NCI-H1436 treated with DMSO at 0.1 percent for 48 hours (cell line): ENCODE measurements at places on chromosomes 16 and 17.
A peak's percentile ranks its signal among the peaks of the same experiment; 100 is the strongest.

DNA sequence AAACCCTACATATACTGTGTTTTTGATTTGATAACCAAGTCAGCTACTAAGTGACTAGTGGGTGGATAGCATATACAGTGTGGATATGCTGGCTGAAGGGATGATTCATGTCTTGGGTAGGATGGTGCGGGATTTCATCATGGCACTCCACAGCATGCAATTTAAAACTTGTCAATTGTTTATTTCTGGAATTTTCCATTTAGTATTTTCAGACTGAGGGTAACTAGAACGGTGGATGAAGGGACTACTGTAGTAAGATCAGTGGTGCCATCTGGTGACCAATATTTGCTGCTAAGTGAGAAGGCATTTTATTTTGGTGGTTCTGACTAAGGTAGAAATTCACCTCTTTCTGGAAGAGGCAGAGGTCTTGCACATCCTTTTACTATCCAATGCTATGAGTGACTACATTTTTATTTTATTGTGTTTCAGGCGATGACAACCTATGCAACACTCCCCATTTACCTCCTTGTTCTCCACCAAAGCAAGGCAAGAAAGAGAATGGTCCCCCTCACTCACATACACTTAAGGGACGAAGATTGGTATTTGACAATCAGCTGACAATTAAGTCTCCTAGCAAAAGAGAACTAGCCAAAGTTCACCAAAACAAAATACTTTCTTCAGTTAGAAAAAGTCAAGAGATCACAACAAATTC lies 3.1 kb downstream of the CDC6 start:
- peak; percentile 21 for DNase-seq

- no peak for DNase-seq
Observed at GRCh38 chr17:70355185-70355584, 185.9 kb downstream of the KCNJ2 start.

- DNase-seq = no peak
Observed at GRCh38 chr17:40092581-40092980, 7.8 kb downstream of the NR1D1 start.

GRCh38 chr17:70668276-70668937 lies 499.1 kb downstream of the KCNJ2 start:
- DNase-seq = no peak

GRCh38 chr17:61834610-61835009 lies 28.7 kb downstream of the BRIP1 start:
- no peak for DNase-seq

DNA sequence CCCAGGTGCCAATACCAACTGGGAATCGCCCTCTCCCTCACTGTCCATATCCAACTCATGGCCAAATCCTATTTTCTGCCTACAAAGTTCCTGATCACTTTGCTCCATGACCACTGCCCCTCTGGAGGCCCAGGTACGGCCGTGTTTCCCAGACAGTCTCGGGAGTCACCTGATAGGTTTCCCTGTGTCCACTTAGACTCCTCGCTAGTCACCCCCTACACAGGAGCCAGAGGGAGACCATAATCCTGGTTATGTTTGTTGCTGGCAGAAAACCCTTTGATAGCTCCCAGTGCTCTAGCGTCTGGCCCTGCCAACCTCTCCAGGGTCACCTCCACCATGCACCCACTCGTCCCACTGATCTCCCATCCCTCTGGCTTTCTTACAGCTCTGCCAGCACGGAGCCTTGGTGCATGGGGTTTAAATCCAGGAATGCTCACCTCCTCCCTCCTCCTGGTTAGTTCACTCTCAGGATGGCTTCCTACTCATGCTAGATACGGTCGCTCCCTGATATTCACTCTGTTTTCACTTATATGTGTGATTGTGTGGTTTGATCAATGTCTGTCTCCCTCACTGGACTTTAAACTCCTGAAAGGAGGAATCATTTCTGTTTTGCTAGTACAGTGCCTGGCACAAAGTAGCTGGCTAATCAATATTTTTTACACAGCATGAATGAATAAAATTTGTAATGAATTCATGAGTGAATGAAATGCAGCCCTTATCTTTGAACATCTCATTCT lies 7.5 kb upstream of the CALB2 start:
- DNase-seq = no peak

DNA sequence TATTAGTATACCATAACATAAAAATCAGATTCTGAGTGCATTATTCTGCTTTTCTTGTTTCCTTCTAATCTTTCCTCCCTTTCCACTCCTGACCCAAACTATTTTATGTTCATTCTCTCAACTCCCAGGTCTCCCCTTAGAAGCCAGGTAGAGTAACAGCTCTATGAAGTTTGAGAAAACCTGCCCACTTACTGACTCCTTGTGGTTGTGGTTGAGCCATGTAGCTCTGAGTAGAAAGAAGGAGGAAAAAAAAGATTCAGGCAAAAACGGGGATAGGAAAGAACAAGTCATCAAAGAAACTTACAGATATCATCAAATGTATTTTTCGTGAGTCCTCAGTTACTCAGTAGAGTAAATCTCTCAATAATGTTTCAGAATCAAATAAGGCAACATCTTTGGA lies 216.7 kb downstream of the PMP22 start:
- DNase-seq = no peak

- DNase-seq = no peak
Observed at GRCh38 chr16:14672403-14672971, 21.6 kb downstream of the PLA2G10 start.

DNA sequence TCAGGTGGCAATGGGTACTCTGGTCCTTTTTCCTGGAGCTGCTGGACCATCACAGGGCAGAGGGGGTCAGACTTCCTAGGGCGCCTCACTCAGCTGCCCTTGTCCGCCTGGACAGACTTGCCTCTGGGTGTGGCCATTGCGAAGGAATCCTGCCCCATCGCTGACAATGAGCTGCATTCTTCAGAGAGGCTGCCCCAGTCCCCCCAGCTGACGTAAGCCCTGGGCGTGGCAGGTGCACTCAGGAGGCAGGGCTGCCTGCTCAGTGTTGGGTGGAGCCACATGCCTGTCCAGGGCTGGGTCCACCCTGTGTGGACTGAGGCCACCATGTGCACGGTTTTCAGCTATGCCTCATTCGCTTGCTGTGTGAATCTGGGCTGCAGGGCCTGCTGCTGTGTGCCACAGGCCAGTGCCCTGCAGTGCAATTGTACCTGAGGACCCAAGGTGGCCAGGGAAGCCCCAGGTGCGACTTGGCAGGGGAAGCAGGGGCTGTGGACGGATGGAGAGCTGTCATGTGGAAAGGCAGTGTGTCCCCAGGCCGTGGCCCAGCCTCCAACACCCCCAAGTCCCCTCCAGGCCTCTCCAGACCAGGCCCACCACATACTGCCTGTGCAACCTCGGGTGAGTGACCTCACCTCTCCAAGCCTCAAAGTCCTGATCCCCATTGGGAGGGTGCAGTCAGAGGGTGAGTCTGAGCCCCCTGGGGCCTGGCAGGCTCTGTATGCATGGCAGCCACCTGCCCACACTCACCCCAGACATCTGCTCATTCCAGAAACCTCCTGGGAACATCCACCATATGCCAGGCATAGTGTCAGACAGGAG lies 14.0 kb upstream of the MPRIP start:
- DNase-seq = no peak

DNA sequence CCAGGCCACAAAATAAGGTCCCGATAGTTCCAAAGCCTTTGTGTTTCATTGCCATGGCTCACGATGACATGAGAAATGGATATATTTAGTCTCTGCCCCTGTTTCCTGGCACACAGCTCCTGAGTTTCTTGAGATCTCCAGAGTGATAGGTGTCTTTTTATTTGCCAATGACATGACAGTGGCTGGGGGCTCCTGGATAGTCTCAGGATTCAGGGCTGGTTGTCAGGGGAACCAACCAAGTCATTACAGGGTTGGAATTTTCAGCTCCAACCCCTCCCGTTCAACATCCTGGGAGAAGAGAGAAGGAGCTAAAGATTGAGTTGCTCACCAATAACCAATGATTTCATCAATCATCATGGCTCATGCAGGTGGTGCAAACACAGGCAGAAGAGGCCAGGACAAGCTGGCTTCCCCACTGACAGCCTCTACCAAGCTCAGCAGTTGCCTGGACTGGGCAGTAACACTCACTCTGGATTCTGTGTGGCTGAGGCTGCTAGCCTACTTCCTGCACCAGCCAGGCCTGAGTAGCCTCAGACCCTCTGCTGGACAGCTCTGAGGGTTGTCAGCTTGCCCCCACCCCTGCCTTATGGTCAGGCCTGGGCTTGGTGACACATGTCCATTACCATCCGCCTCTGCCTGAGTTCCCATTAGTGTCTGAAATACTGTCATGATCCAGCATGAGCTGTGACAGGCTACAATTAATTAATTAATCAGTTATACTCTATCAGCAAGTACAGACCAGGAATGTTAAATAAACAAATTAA lies 534.4 kb upstream of the CDH5 start:
- no peak for DNase-seq

- DNase-seq = no peak
Observed at GRCh38 chr17:3968886-3969524, 4.8 kb upstream of the ATP2A3 start.

GRCh38 chr16:57315416-57315815 lies 30.9 kb upstream of the PLLP start:
- no peak for DNase-seq

DNA sequence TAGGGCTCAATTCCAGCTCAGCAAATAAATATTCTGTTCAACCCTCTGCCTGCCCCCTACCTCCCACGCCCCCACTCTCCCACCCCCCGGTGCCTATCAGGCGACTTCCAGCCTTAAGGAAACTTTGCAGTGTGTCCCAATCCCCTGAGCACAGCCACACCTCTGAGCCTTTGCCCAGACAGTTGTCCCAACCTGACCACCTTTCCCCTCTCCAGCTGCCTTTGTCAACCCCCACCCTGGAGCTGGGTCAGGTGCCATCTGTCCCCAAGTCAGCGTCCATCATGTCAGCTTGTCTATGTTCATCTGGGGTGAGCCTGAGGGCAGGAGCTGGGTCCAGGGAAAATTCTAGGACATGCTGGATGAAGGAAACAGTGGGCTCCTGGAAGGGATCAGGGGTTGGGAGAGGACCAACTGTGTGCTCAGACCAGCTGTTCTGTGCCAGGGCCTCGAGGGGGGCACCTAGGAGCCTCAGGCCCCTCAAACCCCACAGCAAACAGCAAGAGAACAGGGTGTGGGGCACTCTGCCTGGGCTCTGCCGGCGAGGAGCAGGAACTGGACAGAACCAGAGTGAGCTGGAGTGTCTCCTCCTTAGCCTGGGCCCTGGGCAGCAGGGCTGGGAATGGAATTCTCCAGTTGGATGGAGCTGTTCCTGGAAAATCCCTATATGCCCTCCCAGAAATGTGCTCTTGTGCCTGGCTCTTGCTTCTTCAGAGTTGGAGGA lies 17.8 kb downstream of the CDH16 start:
- no peak for DNase-seq

GRCh38 chr16:177981-178667 lies 1.6 kb downstream of the HBA1 start:
- no peak for DNase-seq

GRCh38 chr17:17091856-17092756 lies 49.8 kb downstream of the MPRIP start:
- no peak for DNase-seq

DNA sequence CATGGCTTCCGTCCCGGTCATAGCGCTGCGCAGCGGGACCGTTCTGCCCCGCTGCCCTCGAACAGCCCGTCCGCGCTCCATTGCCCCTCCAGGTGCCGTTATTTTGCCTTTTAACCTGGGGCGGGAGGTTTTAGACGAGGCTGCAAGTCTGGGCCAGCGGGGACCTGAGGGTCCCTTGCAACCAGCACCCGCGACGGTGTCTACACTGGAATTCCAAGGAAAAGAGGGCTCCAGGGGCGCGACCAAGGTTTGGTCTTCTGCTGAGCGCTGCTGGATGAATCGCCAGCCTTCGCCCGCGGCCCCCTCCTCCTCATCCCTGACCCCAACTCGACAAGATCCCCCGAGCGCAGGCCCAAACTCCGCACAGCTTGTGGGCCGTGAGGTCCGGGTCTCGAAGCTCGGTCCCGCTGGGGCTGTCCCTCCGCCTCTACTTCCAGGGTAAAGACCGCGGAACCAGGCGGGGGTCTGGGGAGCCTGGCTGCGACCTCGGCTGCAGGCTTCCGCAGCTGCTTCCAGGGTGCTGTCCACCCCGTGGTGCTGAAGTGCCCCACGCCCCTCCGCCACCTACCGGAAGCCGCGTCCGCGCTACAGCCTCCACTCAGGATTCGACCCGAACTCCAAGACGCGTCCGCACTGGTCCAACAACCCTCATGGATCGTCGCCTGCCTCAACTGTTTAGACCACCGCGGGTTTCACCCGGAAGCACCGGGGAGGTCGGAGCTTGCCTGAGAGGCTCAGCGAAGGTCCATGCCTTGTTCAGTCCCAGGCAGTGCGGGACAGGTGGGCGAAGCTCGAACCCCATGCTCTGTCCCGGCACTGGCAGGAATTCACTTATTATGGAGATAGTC lies 10.1 kb upstream of the CA4 start:
- no peak for DNase-seq

DNA sequence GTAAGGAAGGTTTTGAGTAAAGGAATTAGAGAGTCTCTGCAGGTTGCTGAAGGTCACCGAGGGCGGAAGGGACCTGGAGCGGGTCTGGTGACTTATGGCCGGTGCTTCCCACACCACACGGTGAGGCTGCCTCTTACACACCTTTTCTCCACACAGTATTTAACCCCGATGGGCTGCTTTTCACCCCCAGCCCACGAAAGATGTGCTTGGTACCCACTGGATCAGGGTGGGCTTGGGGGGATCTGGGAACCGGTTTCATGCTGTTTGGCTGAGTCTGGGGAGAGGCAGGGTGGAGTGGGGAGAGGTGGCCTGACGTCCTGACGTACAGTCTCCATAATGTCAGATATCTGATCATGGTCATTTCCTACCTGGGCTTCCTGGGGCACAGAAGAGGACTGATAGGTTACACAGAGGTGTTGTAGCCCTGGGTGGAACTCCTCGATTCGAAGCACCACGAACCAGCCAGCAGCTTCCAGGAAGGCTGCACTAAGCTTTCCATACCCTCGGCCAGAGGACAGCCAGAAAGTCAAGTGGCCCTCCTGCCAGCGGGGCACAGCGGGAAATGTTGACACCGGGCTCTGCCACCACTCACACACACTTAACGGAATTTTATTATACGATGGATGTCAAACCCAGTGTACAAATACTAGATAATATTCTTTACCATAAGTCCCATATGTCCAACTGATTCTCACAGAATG lies 34.0 kb downstream of the OR1D5 start:
- no peak for DNase-seq

DNA sequence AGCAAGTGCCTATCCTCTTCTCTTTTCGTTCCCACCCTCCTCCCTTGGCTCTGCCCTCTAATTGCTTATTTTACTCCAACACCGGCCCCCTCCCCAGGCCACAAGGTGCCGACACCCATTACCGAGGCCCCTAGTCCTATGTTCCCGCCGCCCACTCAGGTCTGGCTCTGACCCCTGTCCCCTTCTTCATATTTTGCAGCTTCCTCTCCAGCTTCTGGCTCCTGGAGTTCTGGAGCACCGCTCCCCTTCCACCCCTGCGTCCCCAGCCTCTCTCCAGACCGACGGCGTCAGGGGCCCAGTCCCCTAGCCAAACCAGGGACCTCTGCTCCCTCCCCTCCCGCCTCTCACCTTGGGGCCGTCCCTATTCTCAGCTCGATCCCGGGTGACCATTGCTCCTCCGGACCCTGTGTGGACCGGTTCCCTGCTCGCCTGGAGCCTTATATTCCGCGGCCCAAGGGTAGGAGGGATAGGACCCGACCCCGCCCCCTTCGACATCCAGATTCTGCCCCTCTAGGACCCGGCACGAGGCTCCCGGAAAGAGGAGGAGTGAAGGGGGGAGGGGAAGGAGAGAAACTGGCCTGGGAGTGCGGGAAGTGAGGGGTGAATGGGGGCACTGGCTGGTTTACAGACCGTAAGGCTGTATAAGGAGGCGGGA lies at the start of gene HES7:
Gene HES7, minus strand, starts transcription at position 412 of the 655 bp plus-strand sequence. Its CDS starts 22 bp downstream, at position 390.
- no peak for DNase-seq
